Stimulated activated CD8-positive, alpha-beta memory T cell treated with anti-CD3 and anti-CD28 coated beads, Interleukin-4, amount 100 ng/mL, for 24 hours (primary cell): ENCODE measurements at places on chromosomes 6 and 20.

DNA sequence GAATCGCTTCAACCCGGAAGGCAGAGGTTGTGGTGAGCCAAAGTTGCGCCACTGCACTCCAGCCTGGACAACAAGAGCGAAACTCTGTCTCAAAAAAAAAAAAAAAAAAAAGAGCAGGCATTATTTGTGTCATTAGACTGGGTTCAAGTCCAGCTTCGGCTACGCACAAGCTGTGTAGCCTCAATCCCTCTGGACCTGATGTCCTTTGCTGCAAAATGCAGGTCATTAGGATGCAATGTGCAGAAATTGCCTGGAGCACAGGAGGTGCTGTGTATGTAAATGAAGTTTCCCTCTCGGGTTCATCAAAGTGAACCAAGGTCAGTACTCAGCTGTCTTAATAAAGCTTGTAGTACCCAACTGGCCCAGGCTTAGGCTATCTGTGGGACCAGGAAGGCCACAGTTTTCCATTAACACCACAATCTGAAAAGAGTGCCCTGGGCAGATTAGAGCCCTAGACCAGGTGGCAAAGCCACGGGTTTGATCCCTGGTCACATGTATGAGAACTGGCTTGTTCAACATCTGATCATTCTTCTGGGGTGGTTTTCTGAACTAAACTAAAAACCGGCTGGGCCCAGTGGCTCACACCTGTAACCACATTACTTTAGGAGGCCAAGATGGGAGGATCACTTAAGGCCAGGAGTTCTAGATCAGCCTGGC, 155.3 kb downstream of the ZMYND8 start:
- no peak for DNase-seq

- DNase-seq, result no peak
Measured at GRCh38 chr6:8130399-8130798, 28.1 kb upstream of the EEF1E1 start.

- no peak for DNase-seq
Measured at GRCh38 chr6:89110284-89110683, 7.6 kb downstream of the SRSF12 start.

DNA sequence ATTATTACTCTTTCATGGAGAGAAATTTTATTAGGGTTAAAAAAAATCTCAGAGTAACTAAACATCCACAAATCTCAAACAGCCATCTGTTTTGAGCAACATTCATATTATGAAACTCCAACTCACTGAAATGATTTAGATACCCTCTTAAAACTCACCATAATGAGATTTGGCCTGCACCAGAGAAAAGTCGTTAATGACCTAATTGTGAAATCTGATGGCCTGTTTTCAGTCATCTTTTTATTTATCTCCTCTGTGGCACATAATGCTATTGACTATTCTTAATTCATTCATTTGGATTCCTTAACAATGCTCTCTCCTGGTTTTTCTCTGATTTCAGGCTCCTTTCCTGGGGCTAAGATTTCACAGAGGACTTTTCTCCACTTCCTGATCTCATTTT, 192.7 kb downstream of the RNF144B start:
- DNase-seq, result no peak

DNA sequence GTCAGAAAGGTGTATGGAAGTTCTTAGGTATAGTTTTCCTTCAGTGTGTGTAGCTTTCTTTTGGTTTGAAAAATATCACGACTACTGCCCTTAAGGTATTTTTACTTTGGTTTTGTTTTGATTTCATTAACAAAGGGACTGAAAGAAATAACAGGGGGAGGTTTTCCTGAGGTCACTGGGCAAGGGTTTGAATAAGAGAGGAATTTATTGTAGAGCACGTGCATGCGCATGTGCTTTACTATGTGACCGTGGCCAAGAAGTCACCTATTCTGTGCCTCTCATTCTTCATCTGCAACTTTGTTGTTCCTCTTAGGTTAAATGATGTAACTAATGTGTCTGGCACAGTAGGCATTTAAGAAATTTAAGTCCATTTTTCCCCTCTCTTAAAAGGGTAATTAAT, 4.1 kb upstream of the MAN1A1 start:
- no peak for DNase-seq

DNA sequence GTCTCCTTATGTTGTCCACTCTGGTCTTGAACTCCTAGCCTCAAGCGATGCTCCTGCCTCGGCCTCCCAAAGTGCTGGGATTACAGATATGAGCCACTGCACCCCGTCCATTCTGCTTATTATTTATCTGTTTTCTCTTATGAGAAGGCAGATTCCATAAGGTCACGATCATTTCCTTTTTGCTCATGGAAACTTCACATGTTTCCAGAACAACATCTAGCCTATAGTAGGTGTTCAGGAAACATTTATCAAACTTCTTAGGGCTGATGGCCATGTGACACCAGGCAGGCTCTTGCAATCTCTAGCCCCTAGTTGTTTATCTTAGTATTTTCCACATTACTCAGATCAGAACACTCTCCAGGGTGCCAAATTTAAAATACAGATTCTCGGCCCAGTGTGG, 61.2 kb downstream of the ZFP64 start:
- DNase-seq, result no peak

GRCh38 chr6:43264599-43265145, 21.4 kb downstream of the TTBK1 start:
- DNase-seq, result no peak
